Midbrain (tissue), 1 donor: ENCODE measurements at places on chromosomes 7 and 10.

DNA sequence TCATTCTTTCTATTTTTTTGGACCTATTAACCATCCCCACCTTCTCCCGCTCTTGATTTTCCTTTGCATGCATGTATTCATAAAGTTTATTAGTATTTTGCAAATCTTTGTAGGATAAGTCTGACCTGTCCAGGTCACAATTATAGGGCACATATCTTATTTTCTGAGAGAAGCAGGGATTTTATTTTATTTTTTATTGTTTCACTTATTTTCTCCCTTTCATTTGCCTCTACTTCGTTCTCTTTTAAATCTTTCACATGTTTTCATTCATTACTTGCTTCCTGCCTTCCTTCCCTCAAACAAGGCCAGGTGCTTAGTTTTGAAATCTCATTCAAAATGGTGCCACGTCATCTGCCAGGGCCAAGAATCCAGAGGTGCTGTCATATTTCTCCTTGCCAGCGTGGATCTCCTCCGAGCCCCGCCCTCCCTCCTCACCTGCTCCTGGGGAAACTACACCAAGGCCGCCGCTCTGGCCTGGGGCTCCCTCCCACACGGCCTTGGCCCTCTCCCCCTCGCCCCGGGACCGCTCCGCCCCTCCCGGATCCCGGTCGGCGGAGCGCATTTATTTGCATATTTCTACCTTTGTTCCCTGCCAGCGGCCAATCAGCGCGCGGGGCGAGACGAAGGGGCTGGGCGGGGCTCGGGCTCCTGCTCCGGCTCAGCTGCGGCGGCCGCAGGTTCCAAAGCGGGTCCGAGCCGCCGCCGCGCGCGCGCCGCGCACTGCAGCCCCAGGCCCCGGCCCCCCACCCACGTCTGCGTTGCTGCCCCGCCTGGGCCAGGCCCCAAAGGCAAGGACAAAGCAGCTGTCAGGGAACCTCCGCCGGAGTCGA lies at the start of gene TSPAN13:
Gene TSPAN13, plus strand, starts transcription at position 654 of the 830 bp plus-strand sequence. CDS start 213 bp downstream, outside the sequence.
- DNase-seq: peak; percentile 54

GRCh38 chr7:2045559-2046405 lies 187.0 kb downstream of the MAD1L1 start:
- no peak for DNase-seq

GRCh38 chr7:131839967-131840690 lies 283.7 kb upstream of the PODXL start:
- DNase-seq: no peak

- no peak for DNase-seq
Observed at GRCh38 chr7:136061433-136061832, 84.3 kb upstream of the MTPN start.

DNA sequence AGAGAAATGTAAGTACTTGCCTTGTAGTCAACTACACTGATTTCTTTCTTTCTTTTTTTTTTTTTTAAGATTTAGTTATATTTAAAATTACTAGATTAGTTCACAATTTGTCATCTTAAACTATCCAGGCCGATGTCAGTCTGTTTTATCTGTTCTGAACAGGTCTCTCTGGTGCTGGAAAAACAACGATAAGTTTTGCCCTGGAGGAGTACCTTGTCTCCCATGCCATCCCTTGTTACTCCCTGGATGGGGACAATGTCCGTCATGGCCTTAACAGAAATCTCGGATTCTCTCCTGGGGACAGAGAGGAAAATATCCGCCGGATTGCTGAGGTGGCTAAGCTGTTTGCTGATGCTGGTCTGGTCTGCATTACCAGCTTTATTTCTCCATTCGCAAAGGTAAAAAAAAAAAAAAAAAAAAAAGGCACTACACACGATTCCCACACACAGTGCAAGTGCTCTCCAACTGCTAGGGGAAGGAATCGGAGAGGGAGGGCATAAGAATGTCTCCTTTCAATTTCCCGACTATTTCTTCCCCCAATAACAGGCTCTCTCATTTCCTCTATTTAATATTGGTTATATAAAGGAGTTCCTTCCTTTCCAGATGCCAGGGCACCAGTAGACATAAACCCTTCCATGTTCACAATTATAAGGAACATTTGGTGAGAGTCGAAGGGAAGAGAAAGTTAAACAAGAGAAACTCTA lies 53.4 kb downstream of the PAPSS2 start:
- no peak for DNase-seq

DNA sequence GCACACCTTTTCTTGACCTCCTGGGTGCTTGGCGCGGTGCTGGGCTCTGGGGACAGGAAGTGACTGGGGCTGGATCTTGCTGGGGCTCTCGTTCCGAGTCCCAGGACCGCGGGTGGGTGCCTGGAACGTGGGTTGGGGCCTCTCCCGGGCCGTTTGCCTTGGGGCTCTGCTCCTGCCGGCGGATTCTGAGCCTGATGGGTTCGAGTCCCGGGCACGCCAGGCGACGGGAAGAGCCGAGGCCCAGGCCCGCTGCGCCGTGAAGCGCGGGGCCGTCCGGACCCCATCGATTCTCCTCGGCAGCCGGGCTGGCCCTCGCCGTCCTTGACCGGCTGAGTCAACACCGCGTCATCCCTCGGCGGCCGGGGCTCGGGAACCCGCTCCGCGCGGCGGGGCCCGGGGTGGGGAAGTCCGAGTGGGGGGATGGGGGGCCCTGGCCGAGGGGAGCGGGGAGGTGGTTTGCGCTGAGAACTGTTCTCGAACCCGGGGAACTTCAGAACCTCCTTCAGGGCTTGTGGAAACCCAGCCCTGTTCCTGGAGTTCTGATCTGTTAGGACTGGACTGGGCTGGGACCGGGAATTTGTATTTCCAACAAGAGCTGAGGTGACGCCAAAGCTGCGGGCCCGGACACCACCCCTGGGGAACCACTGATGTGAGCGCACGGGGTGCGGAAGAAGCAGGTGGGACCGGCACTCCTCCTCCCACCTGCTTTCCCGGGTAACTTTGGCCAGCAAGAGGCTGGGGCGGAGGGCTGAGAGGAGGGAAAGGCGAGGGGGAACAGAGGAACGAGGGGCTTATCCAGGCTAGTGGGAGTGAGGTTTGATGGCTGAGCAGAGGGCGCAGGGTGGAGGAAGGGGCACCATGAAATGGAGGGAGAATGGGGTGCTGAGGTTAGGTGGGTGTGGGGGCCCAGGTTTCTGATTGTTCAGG lies 6.2 kb downstream of the HHEX start:
- no peak for DNase-seq

- DNase-seq: no peak
Observed at GRCh38 chr10:64023926-64024470, 502.8 kb downstream of the REEP3 start.

DNA sequence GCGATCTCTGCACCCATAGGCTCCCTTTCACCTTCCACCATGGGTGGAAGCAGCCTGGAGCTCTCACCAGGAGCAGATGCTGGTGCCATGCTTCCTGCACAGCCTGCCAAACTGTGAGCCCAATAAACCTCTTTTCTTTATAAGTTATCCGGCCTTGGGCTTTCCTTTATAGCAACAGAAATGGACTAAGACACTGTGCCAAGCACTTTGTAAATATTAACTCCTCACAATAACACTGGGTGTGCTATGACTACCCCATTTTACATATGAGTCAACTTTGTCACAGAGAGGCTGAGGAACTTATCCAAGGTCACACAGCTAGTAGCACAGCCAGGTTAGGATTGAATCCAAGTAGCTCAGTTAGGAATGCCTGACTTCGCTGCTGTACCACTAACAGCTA lies 79.7 kb upstream of the KCNMA1 start:
- no peak for DNase-seq

DNA sequence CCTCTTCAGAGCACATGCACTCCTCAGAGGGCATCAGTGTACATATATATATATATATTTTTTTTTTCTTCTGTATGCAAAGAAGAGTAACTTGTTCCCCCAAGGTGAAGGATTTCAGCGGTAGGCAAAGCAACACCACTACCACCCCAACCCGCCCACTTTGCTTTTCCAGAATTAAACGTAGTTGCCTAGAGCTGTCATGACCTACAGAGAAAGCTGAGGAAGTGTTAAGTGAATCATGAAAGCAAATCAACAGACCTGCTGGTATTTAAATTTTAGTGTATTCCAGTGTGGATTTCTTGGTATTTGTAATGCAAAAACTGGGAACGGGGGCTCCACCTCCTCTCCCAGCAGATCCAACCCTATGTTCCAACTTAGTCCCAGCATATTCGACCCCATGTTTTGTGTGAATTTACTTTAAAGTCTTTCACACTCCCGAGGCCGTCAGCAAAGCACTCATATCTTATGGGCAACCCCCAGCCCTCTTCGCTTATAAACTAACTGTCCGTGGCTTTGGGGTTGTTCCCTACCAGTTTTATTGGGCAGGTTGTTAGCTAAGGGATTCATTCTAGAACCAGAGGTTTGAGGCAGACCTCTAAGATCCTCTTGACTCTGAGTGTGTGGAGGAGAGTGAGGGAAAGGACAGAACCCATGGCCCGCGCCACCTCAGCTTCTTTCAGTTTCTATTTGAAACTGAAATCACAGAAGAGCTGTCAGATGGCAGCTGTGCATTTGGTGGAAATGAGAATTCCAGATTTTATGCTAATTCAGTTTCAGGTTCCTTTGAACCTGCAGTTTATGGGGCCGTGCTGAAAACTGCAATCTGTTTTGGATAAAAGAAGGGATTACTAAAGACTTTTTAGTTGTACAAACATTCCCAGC lies 450.2 kb upstream of the GALNT17 start:
- DNase-seq: no peak

DNA sequence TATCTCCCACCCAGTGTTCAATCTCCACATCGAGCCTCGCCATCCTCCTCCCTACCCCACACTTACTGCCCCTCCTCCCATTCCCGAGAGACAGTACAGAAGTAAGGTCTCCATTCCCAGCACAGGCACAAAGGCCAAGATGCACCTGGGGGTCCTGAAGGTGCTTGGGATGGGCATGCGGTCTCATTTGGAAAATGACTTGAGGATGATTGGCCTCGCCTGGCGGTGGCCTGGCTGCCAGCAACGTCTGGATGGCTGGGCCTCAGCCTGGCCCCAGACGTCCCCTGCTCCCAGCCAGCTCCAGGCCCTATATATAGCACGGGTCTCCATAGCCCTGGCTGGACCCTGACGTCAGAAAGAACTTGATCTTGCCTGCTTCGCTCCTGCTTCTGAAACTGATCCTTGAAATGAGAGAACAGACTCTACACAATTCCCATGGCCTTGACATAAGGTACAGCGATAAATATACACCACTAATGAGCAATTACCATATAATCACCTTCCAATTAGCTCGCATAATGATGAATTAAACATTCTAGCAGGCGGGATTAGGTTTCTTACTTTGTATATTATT lies 11.8 kb downstream of the EMX2 start:
- DNase-seq: no peak

DNA sequence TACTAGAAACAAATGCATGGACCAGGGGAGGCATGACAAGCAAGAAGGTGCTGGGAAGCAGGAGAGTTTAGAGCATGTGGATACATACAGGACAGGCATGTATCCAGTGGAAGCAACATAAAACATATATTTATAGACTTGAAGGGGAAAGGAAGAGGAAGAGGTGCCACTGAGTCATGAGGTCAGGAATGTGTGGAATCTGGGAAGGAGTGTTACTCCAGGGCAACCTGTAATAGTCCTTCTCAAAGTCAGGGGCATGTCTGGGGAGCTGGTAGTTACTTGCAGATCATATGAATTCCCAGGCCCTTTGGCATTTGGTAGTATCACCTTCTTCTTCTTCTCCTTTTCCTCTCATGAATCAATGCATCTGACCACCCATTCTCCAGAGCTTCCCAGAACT lies 246.6 kb downstream of the XPNPEP1 start:
- DNase-seq: no peak
